ENCODE measurements at places on chromosomes 12 and 14.

- DNase-seq: peak; percentile 50
These were observed 104.6 kb downstream of the GALC start for GRCh38 chr14:87888136-87888999.

DNA sequence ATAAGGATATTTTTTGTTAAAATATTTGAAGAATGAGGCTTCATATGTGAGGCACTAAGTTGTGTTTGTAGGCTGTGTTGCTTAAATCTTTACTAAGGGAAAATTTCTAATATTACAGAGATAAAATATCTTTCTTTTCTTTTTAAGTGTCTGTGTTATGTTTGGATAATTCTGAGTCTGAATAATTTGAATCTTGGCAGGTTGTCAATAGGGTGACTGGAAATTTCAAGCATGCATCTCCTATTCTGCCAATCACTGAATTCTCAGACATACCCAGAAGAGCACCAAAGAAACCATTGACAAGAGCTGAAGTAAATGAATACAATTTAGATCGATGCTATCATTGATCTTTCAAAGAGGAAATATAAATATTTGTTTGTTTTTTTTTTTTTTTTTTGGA, 29.4 kb downstream of the TMPO start:
- no peak for DNase-seq

DNA sequence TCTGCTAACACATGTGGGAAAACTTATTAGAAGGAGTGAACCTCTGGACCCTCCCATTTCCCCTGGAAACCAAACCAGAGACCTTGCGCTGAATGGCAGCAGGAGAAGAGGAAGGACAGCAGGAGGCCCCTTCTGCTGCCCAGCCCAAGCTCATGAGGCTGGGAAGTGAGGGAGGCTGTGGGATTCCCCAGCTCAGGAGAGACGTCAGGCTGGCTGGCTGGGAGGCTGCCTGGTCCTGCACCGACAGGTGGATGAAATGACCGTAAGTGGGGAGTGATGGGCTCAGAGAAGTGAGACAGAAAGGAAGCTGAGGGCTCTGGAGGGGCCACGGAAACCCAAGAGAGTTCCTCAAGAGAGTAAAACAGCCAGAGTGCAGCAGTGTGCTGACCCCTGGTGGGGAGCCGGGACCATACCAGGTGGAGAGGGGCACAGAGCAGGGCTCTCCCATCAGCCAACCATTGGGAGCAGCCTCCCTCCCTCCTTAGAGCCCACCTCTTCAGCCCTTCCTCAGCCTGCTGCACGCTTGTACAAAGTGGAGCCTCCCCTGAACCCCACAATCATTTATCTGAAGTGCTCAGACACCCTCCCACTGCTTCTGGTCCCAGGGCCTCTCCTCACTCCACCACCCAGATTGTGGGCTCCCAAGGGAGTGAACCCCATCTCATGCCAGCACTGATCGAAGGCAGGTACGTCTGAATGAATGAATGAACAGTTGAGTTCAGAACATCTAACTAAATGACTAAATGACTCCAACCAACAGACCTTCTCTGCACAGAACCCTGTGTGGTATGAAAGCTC, 14.0 kb downstream of the TAMALIN start:
- peak; percentile 79 for DNase-seq

GRCh38 chr14:91377700-91378652, 39.6 kb downstream of the CCDC88C start:
- DNase-seq: no peak

- DNase-seq: peak; percentile 77
These were observed 7.3 kb downstream of the GPR68 start for GRCh38 chr14:91237219-91237618.

All from AG08396 (cell line).